ENCODE measurements at places on chromosomes 1 and 21. TPM values are rescaled to one million over a fixed set of nuclear protein-coding genes. Genes with fewer than 3 reads are reported as not detected.
A peak's percentile ranks its signal among the peaks of the same experiment; 100 is the strongest.

The TNFSF4 gene
- total RNA-seq, result 19.7 TPM

The OLFM3 gene
- not detected for total RNA-seq

GRCh38 chr1:41582004-41582325 is 97.5 kb upstream of the EDN2 start:
- no peak for DNase-seq

DNA sequence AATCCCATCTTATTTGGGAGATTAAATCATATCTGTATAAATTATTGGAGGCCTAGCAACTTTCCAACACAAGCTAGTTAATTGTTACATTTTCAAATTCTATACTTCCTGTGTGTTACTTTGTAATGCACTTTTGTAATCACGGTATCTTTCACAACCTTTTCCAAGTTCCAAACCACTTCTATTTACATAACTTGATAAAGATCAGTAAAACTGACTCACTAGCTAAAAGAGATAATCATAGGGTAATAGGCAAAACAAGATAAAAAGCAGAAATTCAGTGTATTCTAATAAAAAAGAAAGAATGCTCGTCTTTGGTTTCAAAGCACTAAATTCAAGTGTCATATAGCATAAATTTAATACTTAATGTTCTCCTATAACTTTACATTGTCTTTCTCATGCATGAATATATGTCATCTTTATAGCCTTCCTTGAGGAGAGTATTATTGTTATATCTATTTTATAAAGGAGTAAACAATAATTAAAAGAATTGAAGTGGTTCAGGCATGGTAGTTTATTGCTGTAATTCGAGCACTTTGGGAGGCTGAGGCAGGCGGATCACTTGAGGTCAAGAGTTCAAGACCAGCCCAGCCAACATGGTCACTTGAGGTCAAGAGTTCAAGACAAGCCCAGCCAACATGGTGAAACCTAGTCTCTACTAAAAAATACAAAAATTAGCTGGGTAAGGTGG is 66.4 kb downstream of the RGS13 start:
- peak; percentile 89 for DNase-seq

DNA sequence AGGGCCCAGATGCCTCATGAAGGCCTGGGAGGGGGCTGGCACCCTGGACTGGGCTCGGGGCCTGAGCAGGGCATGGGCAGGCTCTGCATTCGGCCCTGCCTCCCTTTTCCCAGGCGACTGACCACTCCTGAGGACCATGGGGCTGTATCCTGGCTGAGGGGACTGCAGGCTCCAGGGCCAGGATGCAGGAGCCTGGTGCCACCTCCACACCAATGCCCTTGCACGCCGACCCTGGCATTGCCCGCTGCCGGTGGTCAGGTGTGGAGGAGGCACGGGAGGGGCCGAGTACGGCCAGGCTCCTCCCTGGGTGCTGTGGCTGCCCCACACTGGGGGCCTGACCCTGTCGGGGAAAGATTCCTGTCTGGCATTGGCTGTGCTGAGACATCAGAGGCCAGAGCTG is 128.9 kb downstream of the SIK1 start:
- no peak for DNase-seq
